ENCODE measurements at places on chromosomes 4 and X. TPM values are rescaled to one million over a fixed set of nuclear protein-coding genes. Genes with fewer than 3 reads are reported as not detected.

DNA sequence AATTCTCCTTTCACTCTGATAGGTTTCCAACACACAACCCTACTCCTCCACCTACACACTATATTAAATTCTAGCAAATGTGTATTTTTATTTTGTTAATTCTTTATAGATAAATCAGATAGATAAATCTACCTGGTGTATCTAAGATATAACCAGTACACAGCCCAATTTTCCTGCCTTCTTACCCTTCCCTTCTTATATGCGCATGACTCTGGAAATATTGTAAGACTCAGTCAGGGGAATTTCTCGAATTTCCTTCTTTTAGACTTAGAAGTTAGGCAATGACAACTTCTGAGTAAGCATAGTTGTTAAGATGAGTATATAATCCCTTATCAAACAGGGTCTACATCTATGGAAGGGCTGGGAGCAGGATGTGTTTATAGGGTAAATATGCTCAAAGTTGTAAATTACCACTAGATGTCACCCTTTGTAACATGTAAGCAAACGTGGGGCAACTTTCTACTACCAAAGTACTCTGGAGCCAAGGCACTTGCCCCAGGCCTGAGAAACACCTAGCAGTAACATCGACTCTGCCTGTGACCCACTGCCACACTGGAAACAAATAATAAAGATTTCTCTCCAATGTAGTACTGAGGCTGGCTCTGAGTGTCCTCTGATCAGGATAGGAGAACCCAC lies 444.7 kb downstream of the IQCM start:
- DNase-seq: no peak

- no peak for DNase-seq
Measured at GRCh38 chr4:35541888-35542213, 702.5 kb downstream of the ARAP2 start.

DNA sequence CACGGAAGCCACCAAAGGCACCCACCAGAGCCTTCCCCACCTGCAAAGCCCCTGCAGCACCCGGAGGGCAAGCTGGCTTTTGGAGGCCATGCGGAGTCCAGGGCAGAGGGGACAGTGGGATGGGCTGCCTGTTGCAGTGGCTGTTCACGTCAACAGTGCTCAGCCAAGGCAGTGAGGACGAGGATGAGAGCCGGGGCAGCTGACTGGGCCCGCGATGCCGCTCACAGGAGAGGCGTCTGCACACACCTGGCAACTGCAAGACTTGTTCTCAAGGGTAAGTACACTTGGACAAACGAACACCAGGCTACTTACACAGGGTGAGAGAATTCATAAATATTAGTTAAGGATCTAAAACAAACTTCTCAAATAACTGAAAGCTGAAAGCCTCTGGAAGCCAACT lies 19.6 kb downstream of the FGFR3 start:
- peak; percentile 79 for DNase-seq

GRCh38 chr4:54661686-54662085 lies 3.9 kb downstream of the KIT start:
- no peak for DNase-seq

GRCh38 chrX:143435916-143436315 lies 81.4 kb downstream of the SPANXN3 start:
- no peak for DNase-seq

DNA sequence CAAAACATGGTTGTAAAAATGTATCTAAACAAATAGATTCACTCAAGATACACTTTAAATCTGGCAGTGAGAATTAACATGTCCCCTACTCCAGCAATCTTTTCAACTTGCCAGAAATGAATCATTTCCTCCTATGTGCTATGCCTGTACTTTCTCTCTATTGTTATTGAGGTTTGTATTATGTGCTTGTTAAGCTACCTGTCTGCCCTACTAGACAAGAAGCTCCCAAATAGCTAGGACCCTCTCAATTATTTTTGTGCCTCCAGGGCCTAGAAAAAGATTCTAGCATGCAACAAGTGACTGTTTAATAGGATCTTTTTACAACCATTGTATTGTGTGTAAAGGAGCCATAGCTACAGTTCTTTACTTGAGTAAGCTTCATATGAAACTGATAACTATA lies 3.5 kb upstream of the SAP30 start:
- no peak for DNase-seq

DNA sequence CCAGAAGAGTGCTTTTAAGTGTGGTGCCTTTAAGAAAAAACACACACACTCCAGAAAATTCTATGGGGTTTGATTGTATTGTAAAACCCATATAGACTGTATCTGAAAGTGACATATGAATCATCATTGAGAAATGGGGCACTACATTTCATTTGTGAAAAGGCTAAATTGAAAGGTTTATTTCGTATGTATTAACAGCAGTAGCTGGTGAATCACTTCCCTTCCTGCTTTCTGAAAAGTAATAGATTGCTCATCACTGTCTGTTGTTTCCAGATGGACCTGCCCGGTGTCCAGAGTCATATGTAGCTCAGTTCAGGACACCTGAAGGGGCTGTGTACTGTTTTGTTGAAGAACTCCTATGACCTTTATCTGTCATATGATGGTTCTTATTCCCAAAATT lies 28.1 kb upstream of the HPRT1 start:
- DNase-seq: no peak

- DNase-seq: no peak
Measured at GRCh38 chr4:29805916-29806480, 914.2 kb upstream of the PCDH7 start.

GRCh38 chr4:41573502-41574001 lies 35.6 kb downstream of the LIMCH1 start:
- no peak for DNase-seq

- DNase-seq: no peak
Measured at GRCh38 chr4:114417214-114417613, 181.4 kb upstream of the UGT8 start.

DNA sequence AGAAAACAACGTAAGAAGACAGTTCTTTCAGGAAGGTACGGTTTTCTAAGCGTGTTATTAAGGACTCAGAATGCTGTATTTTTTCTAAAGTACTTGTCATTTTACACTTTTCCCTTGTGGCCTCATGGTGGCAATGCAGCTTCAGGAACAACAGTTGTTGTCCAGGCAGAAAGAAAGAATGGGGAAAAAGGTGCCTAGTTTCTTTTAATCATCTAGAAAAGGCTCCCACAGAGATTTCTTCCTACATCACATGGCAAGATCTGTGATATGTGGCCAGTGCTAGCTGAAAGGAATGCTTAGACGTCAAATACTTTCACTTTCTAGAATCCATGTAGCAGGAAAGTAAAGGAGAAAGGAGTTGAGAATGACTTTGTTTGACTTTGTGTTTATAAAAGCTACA lies 49.0 kb upstream of the TRAM1L1 start:
- no peak for DNase-seq

- DNase-seq: no peak
Measured at GRCh38 chr4:153207567-153207966, 3.3 kb downstream of the TRIM2 start.

DNA sequence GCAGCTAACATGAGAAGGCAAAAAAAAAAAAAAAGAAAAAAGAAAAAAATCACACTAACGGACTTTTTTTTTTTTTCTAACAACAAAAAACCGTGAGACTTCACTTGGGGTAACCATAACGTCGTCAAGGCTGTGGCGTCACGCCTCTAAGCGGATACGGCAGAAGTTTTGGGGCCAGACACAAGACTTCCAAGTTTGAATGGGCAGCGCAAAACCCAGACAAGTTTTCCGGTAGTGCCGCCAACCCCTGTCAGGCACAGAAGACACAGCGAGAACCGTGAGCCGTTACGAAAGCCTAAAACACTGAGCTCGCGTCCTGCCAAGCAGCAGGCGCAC lies 556 bp upstream of the SMARCA5 start:
- DNase-seq: no peak

- DNase-seq: no peak
Measured at GRCh38 chr4:173801876-173802661, 272.0 kb upstream of the HAND2 start.

GRCh38 chr4:109969919-109970318 lies 57.2 kb downstream of the EGF start:
- no peak for DNase-seq

GRCh38 chrX:74492720-74493201 lies 71.5 kb downstream of the SLC16A2 start:
- no peak for DNase-seq

DNA sequence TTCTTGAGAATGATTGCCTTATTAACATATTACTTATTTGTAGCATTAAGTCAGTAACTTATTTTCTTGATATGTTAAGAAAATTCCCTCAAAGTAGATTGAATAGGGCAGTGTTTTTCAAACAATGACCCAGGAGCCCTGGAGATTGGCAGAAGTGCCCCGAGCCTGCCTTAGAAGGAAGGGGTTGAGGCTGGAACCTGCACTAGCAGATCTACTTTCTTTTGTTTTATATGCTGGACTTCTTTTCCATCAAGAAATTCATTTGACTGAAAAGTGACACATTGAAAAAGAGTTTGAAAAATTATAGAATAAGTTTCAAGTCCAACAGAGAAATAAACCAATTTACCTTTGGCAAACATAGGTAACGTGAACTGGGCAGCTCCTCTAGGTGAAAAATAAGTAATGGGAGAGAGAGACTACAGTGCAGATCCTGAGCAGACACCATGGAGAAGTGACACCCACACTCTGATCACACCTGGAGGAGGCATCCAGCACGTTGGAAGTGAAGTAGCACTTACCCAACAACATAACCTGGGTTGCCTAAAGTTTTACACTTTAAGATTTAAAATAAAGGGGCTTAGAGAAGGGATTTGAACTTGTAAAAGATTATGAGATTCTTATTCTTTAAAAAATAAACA lies 18.6 kb downstream of the ARSJ start:
- no peak for DNase-seq

NEUROG2 gene
- total RNA-seq: not detected

GIMD1 gene
- total RNA-seq: not detected

ZNF630 gene
- 3.3 TPM for total RNA-seq

HHIP gene
- total RNA-seq: 19.3 TPM

CXCL8 gene
- total RNA-seq: 26.4 TPM

NPY1R gene
- total RNA-seq: 2.2 TPM

FGB gene
- total RNA-seq: not detected

RAB40A gene
- total RNA-seq: 0.26 TPM

CYBB gene
- total RNA-seq: 31.8 TPM

Data from upper lobe of left lung (tissue), 6 donors.